ENCODE measurements at places on chromosomes 1 and 21.

GRCh38 chr1:83499998-83500397 lies 498.9 kb downstream of the TTLL7 start:
- DNase-seq: no peak

GRCh38 chr21:30434033-30434631 lies 4.1 kb downstream of the KRTAP13-4 start:
- DNase-seq: no peak

DNA sequence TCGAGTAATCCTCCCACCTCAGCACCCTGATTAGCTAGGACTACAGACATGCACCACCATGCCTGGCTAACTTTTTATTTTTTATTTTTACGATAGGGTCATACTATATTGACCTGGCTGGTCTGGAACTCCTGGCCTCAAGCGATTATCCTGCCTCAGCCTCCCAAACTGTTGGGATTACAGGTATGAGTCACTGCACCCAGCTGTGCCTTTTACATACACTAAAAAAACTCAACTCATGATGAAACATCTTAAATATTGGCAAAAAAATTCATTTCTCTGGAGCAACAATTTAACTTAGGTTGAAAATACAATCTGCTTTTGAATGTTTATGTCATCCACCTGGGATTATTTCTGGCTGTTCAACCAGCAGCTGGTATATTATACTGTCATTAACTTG lies 598.3 kb upstream of the ZP4 start:
- peak; percentile 17 for DNase-seq

GRCh38 chr1:173024543-173024942 lies 26.2 kb downstream of the TNFSF18 start:
- DNase-seq: no peak

DNA sequence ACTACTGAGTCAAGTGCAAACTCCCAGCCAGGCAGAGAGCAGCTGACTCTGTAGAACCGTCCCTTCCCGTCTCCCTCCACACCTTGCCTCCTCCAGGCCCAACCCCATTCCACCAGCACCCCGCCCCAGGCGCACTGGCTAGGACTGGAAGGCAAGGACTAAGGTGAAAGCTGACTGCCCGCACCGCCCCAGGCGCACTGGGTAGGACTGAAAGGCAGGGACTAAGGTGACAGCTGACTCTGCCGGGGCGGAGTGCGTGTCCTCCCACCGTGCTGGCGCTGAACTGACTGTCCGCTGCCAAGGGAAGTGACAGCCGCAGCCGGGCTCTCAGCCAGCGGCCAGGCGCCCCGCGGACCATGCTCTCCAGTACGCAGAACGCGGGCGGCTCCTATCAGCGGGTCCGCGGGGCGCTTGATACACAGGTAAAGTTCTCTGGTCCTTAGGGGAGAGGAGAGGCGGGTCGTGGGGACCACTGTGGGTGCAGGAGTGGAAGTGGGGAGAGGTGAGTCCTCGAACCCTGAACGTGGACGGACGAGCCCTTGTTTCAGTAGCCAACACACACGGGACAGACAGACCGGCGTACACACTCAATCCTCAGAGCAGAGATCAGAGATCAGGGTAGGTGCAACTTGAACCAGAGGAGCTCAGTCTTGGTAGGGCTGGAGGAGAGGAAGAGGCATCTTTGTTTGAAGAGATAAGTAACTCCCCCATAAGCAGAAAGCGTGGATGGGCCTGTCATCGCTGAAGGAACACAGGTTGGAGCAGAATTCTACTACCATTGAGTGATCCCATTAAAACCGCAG lies 58.0 kb downstream of the RBM11 start:
- DNase-seq: no peak

All from LHCN-M2 (cell line).